Pancreas (tissue), 10 donors: ENCODE measurements at places on chromosomes 16 and 17. TPM values are rescaled to one million over a fixed set of nuclear protein-coding genes. Genes with fewer than 3 reads are reported as not detected.

Gene NPIPB13
- total RNA-seq, result 3.3 TPM

Gene NPIPB8
- not detected for total RNA-seq

Gene WNT9B
- total RNA-seq, result not detected

Gene PLEKHH3
- total RNA-seq, result 24.7 TPM

Gene PPP1R9B
- 17.5 TPM for total RNA-seq

Gene PRMT7
- total RNA-seq, result 22.6 TPM

Gene LRRC37B
- 4.9 TPM for total RNA-seq

Gene RNF222
- not detected for total RNA-seq

Gene GOT2
- total RNA-seq, result 17.8 TPM

Gene MPRIP
- total RNA-seq, result 96.8 TPM

Gene METRNL
- total RNA-seq, result 11.1 TPM
